Stimulated activated CD4-positive, alpha-beta T cell treated with anti-CD3 and anti-CD28 coated beads, Interleukin-12 subunit alpha, Interleukin-12 subunit beta, amount 100 ng/mL, for 4 hours (primary cell): ENCODE measurements at places on chromosomes 6 and 20.
A peak's percentile ranks its signal among the peaks of the same experiment; 100 is the strongest.

DNA sequence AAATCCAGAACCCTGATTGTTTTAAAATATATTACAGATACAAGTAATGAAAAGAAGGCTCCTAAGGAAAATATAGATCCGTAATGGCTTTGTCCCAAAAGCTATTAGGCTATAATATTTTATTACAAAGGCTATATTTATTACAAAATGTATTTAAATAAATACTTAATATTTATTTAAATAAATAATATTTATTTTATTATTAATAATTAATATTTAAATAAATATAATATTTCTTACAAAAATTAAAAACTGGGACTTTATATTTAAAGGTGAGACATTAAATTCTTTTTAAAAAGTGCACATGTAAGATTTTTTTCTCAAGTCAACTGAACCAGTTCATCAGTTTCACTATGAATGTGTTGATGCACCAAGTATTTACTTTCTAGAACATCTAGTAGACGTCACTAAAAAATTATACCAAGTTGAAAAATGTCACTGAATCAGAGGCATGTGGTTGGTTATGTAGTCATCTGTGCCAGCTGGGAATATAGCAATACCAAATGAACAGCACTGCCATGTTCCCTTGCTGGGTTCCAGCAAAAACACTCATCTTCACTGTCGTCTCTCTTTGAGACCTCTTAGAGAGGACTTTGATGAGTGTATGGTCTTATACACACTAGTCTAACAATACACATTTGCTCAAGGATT lies 278.9 kb downstream of the ESR1 start:
- DNase-seq: no peak

DNA sequence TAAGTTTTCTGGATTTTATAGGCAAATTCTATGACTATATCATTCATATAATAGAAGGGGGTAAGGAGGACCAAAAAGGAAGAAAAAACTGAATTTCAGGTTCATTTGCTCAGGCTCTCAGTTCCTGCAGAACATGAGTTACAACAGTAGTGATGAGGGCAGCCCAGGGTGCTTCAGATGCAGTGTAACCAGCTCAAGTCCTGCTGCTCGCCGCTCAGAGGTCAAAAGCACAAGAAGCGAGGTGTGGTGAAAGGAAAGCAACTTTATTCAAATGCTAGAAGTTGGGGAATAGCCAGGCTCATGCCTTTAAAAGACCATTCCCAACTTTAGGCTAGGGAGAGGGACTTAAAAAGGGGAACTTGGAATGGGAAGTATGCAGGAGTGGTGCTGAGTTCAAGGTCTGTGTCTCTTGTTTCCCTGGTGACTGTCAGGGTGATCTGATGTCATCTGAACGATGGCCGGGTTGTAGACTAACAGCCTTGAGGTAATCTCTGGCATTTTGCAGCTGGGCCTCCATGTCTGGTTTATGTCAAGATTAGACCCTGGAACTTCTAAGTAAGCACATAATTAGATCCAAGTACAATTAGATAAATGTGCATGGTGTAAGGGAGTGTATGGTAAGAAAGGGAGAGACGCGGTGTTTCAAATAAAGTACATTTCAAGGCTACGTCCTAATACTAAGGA lies 14.5 kb upstream of the SEC63 start:
- no peak for DNase-seq

DNA sequence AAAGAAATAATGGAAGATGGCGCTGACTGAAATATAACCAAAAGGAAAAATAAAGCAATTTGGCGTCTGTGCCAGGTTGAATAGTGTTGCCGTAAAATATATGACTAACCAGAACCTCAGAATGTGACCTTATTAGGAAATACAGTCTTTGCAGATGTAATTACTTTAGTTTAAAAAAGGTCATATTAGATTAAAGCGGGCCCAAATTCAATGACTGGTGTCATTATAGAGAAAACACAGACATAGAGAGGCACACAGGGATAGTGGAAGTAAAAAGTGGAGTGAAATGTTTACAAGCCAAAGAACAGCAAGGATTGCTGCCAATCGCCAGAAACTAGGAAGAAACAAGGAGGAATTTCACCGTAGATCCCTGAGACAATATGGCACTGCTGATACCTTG lies 521.2 kb downstream of the FRK start:
- no peak for DNase-seq

GRCh38 chr20:61049684-61050083 lies 202.4 kb upstream of the CDH4 start:
- no peak for DNase-seq

GRCh38 chr6:15327271-15327670 lies 81.4 kb downstream of the JARID2 start:
- DNase-seq: peak; percentile 28

- DNase-seq: no peak
Observed at GRCh38 chr6:127053032-127053874, 65.2 kb upstream of the RSPO3 start.

DNA sequence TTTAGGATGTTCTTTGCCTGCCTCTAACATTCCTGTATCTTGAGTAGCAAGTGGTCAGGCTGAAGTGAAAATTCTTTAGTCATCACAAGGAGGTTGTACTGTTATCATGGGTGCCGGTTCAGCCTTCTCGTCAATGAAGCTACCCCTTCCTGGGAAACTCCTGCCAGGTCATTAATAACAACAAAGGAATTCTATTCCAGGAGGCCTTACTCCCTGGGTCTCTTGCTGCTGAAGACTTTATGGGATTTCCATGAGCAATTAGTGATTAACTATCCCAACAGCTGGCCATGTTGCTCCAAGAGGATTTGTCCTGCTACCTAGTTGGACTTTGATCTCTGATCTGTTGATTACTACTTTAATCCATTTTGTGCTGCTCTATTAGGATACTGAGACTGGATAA lies 62.7 kb upstream of the ELOVL5 start:
- no peak for DNase-seq

DNA sequence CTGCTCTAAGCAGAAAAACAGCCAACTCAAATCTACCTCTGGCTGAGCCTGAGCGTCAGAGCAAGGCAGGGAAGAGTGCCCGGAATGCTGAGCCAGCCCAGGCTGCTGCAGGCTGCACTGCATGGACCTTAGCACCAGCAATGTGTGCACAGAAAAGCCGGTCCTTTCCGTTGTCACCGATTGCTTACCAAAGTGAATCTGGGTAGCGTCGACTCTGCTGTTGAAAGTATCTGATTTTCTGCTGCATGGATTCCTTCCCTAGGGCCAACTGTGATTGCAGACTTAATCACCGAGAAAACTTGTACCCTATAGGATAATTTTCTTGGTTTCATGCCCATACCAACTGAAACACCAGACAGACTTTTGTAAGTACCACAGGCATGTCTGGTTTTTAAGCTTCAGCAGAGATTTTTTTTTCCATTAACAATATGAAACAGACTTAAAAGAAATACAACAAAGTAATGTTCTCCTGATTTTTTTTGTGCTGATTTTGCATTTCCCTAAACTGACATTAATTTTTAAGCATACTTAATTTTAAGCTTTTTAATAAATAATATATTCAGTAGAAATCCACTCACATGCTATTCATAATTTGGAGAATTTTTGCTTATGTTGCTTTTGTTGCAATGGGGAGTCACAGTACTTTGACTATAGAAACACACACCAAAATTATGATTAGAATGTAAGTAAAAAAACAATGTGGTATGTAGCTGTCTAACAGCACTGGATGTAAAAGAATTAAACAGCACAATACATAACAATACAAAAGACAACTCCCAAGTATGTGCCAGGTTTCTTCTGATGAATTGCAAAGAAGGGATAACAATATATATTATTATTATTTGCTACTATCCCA lies 218.0 kb downstream of the THBS2 start:
- no peak for DNase-seq

GRCh38 chr6:31927242-31927862 lies at the start of gene C2:
TSS of gene C2 (plus strand) at chr6:31927717. CDS start at chr6:31927753, 36 bp downstream.
- DNase-seq: no peak

- DNase-seq: no peak
Observed at GRCh38 chr20:63176034-63176426, 39.9 kb downstream of the YTHDF1 start.
